ENCODE measurements at places on chromosomes 11 and 22.

DNA sequence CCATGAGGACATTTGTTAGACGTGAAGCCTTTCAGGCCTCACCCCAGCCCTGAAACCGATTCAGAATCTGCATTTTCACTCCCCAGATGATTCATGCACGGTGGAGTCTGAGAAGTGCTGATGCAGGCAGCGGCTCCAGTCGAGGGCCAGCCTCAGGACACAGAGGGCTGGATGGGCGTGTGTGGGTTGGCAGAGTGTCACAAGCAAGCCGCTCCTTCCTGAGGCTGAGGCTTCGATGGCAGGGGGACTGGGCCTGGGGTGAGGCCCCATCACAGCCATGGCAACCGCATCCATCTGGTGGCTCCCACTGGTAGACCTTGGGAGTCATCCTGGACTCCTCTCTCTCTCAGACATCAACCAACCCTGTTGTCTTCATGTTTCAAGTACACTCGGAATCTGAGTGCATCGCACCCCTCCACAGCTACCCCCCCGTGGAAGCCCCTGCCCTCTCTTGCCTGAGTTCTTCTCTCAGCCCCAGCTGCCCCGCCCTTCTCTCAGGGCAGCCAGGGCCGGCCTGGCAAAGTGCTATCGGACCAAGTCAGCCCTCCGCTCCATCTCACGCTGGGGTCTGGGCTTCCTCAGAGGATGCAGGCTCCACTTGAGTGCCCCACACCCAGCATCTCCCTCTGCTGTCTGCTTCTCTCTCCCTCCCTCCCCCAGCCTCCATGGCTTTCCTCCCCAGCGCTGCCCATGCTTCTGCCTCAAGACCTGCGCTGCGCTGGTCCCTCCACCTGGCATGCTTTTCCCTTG is 10.6 kb downstream of the KCNC1 start:
- DNase-seq, result no peak

DNA sequence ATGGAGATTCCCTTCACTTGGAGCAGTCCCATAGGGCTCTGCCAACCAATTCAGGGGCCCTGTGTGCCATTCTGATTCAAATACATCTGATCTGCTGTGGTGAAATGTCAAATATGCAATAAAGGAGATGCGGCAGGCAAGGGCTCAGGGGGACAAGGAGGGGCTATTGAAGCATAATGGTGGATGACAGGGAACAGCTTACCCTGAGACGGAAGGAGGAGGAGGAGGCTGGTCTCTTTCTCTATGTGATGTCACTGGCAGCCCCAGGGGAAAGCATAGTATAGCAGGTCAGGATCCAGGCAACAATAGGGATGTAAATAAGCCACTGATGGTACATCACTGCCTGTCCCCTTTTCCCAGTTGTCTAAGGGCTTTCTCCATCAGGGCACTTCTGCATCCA is 350.9 kb upstream of the SYN3 start:
- DNase-seq, result no peak

- no peak for DNase-seq
These were observed 87.2 kb upstream of the GNAZ start for GRCh38 chr22:22983123-22983522.

DNA sequence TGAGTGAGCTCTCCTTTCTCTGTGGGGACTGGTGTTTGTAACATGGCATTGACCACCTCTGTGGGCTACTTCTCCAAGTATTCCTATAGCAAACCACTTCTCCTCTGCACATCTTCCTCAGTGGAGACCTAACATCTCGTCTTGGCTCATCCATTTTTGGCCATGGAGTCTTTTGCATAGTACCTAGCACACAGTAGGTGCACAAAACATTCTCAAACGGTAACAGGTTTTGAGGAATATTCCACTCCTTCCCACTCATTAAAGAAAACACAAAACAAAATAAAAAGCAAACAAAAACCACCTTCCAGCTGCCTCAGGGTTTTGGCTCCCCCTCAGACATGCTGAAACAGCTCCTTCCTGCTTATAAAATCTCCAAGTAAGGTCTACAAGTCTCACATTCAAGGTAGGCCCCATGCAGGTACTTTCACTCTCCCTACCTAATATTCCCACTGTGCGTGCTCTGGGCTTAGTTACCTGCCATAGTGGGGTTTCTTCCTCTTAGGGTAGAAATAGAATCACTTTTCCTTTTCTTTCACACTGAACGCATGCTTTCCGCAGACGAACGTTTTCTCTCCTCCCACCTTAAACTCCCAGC is 132.4 kb downstream of the RBFOX2 start:
- no peak for DNase-seq

DNA sequence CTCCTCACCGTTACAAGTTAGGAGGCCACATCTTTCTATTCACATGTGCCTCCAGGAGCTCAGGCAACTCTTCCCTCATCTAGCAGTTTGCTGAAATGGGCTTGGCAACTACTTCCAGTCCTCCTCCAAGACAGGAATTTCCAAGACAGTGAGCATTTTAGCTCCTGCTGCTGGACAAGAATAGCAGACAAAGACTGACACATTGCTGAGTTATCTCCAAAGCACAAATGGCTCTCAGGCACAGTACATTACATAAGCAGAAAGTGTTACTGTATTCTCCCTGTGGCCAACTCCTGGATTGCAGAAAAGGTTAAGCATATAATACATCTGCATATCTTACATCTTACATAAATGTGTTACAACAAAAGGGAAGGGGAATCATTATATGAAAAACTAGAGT is 83.2 kb upstream of the POU2AF2 start:
- no peak for DNase-seq

DNA sequence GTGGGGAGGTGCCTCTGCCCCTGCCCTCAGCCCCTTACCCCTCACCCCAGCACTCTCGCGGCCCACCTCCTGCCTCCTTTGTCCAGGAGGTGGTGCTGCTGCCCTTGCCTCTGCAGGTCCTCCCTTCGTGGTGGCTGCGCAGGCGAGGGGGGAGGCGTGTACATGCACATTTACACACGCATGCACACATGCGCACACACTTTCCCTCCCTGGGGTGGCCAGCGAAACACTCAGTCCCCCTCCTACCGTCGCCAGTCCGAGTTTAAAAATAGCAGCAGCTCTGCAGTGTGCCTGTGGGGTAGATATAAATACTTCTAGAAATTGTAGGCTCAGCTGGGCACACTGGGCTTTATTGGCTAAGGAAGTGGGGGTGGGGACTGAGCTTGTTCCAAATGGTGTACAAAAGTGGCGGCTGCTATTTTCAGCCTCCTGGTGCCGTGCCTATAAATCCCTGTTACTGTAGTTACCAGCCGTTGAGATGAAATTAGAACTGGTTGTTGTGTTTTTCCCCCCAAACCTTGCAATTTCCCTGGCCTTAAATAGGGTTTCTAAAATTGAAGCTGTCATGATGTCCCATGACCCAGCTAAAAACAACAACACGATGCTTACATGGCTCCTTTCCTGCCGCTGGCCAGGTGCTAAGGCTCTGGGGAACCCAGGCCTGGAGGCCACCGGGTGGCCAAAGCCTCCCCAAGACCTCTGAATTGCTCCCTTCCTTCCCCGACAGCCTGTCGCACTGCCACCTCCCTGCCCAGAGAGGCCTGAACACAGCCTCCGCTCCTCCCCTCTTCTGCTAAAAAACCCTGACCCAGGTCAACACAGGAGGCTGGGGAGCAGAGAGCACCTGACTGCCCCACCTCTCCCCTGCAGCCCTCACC is 12.4 kb downstream of the PICK1 start:
- DNase-seq, result peak; percentile 94

DNA sequence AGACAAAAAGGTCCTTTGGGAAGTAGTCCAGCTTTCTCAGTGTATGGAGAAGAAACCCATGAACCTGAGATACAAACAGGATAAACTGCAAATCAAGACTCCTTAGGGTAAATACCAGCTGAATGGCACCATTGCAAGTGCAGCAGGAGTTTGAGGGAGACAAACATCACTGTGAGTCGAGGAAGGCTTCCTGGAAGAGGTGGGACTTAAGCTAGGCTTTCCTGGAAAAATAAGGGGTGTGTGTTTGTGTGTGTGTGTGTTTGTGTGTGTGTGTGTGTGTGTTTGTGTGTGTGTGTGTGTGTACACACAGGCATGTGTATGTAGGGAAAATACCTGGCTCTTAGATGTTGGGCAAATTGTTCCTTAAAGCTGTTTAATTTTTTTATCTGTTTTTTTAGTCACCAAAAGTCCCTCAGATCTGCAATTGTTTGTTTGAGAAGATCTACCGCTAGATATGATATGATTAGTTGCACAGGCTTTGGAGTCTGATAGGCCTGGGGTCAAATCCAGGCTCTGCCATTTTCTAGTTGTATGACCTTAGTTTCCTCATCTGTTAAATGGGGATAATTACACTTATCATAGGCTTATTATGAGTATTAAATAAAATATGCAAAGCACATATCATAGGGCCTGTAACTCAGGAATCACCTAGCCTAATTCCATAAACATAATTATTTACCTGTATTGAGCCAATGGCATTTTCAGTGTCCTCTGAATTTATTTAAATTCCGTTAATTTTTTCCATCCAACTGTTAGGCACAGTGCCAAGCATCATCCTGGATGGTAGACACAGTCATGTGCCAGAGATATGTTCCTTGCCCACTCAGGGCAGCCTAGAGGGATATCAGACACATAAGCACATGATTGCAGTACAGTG is 85.6 kb upstream of the EED start:
- no peak for DNase-seq

GRCh38 chr11:12862696-12863469 is 146.2 kb upstream of the RASSF10 start:
- DNase-seq, result no peak

DNA sequence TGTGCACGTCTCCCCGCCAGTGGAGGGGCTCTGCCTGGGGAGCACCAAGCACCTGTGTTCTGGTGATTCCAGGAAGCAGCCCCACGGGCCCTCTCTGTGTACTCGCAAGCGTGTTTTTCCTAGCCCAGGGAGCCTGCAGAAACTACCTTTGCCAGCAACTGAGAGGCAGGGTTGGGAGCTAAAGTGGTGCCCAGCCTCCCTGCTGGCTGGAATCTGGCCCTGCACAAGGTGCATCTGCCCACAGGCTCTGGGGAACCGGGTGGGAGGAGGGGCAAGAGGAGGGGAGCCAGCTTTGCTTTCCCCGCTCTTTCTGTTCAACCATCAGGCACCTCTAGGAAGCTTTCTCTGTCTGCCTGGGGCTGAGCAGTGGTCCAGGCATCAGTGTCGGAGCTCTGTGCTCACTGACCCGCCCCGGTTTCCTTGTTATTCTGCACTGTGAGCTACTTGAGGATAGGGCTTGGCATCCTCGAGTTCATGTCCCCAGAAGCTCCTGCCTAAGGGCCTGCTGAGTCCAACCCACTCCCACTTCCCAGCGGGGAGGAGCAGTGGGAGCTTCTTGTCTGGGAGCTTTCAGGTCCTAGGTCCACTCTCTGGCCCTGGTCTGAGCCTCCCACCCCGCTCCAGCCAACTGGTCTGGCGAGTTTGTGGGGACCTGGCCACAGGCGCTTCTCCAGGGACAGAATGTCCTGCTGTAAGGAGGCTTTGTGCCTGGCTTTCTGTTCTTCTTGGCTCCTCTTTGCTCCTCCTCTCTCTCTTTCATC is 14.9 kb downstream of the DAGLA start:
- DNase-seq, result no peak

- DNase-seq, result no peak
These were observed 161.1 kb downstream of the NAV2 start for GRCh38 chr11:19873730-19874129.

DNA sequence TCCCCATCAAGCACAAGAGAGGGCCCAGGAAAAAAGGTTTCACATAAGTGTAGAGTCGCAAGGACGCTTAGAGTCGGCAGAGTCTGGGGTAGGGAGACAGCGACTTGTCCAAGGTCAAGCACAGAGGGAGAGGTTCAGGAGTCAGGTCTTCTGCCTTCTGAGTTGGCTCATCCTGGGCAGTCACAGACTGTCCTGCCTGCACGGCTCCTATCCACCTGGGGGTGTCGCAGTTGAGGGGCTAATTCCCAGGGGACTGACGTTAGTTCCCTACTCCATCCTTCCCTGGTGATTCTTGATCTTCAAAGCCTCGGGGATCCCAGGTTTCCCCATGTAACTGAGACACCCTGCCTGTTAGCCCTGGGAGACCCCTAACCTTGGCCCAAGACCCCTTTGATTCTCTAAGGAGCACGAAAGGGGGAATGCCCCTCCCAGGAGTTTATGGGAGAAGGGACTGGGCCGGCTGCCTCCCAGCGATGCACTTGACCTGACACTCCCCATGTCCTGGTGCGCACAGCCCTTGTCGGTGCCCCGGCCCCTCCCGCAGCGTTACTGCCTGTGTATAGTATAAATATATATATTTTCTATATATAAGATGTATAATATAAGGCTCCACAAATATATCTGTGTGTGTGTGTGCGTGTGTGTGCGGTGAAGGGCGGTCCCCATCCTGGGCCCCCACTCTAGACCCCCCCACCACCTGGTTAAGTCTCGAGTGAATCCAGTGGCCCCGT is 14.7 kb upstream of the TAB1 start:
- no peak for DNase-seq

DNA sequence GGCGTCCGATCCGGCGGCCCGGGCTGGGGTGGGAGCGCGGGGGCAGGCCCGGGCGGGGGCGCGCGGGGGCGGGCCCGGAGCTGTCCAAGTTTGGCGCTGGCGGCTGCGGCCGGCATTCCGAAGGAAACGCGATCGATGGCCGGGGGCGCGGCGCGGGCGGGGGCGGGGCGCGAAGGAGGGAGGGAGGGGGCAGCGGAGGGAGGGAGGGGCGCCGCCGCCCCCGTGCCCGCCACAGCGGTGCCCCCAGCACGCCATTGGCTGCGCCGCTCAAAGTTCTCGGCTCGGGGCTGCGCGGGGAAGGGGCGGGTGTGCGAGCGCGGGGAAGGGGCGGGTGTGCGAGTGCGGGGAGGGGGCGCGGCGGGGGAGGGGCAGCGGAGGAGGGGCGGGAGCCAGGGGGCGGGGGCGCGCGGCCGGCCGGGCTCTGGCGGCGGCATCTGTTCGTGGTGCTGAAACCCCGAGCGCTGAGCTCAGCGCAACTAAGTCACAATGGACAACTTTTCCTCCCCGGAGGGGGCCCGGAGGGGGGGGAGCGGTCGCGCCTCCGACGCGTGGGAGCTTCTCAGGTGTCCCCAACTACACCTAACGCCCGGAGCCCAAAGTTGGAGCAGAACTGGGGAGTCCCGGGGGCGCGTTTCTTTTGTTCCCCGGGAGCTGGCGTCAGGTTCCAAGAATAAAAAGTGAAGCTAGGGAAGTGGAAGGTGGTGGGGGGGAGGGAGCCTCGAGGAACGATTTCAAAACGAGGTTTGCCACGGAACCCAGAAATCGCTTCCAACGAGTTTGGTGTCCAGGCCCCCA is 2.2 kb downstream of the PHF21B start:
- DNase-seq, result no peak

- DNase-seq, result no peak
These were observed 22.6 kb downstream of the KREMEN1 start for GRCh38 chr22:29095459-29095858.

- DNase-seq, result no peak
These were observed 37.9 kb downstream of the MUC2 start for GRCh38 chr11:1112351-1113191.

- no peak for DNase-seq
These were observed 26.5 kb upstream of the TREH start for GRCh38 chr11:118705791-118706545.

GRCh38 chr22:22935546-22936157 is 48.0 kb downstream of the IGLL5 start:
- peak; percentile 97 for DNase-seq

GRCh38 chr11:78081583-78081982 is 1.9 kb upstream of the NDUFC2 start:
- no peak for DNase-seq
